ENCODE measurements at places on chromosomes 3 and 15.

DNA sequence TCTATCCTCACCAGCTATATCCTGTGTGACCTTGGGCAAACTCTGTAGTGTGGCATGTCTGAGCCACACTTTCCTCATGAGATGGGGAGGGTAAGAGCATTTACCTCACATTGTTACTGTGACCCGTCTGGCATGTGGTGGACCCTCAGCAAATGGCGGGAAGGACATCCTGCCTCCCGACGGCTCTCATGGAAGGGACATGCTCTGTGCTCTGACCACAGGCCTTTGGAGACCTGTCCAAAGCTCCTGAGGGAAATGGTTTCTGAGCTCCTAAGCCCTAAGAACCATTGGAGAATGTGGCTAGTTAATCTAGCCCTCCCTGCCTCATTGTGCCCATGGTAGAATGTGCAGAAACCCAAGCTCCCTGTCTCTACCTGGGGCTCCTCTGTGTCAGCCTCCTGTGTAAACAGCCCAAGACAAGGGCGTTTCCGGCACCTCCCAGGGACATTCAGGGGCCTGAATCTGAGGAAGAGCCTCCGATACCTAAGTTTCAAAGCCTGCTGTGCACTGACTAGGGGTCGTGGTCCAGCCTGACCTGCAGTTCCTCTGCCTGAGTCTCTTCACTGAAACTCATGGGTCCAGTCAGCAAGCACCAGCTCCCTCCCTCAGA is 29.0 kb downstream of the XYLB start:
- no peak for DNase-seq

DNA sequence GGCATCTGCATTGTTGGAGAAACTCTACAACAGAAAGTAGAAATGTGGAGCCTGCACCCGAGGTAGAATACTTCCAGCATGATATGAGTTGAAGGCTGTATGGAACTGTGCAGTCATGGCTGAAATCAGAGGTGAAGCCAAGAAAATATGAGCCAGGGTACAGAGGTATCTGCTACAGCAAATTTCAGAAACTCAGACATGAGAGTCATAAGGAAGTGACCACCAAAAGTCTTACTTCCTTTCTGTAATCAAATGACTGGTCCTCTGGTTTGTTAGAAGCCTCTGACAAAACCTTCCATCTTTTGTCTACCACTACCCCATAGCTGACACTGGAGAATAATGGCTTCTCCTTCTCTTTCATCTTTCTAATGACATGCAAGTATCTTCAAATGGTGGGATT is 159.4 kb downstream of the TMEM108 start:
- no peak for DNase-seq

- no peak for DNase-seq
Measured at GRCh38 chr3:30114918-30115317, 491.5 kb upstream of the TGFBR2 start.

- DNase-seq = no peak
Measured at GRCh38 chr3:180320631-180321030, 281.3 kb upstream of the TTC14 start.

- DNase-seq = peak; percentile 47
Measured at GRCh38 chr15:51172193-51172592, 77.5 kb upstream of the TNFAIP8L3 start.

DNA sequence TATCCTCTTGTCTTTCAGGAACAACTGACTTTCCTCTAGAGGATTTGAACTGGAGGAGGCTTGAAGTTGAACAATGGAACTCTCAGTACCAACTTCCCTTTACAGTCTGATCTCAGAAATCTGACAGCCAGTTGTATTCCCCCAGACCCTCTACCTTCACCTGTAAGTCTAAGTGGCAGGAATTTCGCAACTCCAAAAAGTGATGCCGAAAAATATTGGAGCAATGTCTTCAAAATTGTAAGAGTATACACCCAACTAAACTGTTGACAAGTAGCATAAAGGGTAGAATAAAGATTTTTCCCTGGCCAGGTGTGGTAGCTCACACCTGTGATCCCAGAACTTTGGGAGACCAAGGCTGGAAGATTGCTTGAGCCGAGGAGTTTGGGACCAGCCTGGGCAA is 69.1 kb upstream of the CFAP20DC start:
- no peak for DNase-seq

GRCh38 chr3:25573386-25574171 is 91.1 kb downstream of the TOP2B start:
- peak; percentile 70 for DNase-seq

DNA sequence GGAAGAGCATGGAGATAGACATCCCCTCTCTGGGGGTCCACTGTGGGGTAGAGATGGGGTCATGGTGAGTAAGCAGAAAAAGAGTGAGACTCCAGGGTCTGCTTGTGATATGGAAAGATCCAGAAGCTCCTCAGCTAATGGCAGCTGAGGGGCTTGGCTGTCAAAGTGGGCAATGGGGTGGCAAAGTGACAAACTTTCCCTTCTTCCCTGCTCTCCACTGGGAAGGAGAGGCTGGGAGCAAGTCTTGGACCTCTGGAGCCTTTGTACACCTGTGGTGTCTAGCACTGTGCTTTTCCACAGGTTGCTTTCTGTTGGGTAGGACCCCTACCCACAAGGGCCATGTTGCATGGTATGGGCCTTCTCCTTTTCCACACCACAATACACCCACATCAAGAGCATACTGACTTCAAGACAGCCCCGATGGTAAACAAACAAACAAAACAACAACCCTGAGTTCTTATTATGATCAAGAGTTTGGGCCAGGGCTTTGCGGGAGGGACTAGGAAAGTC is 3.5 kb downstream of the ITGA11 start:
- no peak for DNase-seq

GRCh38 chr3:143827425-143827824 is 20.8 kb downstream of the SLC9A9 start:
- no peak for DNase-seq

GRCh38 chr3:22671848-22672247 is 531.3 kb upstream of the UBE2E2 start:
- DNase-seq = no peak

DNA sequence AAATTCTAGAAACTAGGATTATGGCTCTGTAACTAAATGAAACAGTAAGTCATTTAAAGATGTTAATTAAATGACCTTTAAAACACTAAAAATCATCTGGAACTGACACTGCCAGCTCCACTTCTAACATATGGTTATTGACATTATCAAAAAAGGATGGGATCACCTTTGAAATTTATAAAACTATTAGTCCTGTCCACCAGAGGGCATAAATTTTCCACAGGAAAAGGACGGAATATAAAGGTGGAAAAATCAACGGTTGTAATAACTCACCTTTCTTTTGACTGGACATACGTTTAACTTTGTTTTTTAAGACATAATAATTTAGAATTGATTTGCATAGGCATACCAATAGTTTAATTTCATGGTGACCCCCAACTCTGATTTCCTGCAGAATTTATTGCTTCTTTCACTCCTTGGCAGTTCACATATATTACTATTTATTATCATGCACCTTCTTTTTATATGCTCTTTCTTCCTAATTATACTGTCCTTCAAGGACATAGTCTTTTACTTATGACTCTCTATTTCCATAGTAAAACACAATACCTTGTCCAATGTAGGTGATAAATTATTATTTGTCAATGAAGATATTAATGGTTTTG is 345.7 kb downstream of the CADM2 start:
- DNase-seq = no peak

DNA sequence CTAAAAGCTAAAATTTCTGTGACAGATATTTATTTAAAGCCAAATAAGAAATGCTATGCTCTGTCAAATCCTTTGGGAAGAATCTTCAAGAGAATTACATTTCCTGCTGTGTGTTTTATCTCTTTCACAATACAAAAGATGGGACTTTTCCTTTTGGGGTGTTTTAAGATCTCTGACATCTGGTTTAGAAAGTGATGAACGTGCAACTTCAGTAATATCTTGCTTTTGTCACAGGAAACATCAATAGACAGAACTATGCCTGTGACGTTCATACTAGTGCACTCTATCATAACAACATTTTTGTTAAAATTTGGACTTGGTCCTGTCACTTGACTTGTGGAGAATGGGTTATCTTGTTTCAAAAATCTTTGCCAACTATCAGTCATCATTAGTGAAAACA is 195.7 kb upstream of the KCNMB2 start:
- DNase-seq = no peak

GRCh38 chr3:114420072-114420471 is 126.2 kb downstream of the TIGIT start:
- no peak for DNase-seq

- DNase-seq = no peak
Measured at GRCh38 chr15:77022646-77023575, 28.0 kb downstream of the PSTPIP1 start.
